ENCODE measurements at places on chromosomes 11 and 22.

DNA sequence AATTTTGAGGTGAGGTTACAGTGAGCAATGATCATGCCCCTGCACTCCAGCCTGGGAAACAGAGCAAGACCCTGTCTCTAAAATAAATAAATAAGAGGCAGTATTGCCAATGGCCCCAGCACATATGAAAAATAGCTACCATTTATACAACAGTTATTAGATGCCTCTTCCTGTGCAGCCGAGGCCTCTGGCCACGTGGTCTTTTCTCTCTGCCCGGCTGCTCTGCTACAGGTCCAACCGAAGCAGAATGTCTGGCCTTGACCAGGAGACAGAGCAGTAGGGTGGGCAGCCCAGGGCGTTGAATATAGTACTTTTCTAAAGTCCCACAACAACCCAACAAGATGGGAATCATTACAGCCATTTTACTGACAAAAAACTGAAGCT is 12.4 kb upstream of the OAF start:
- DNase-seq: no peak

- no peak for DNase-seq
These were observed 2.0 kb downstream of the SIPA1 start for GRCh38 chr11:65639623-65640482.

- no peak for DNase-seq
These were observed at the start of gene OR9I1 for GRCh38 chr11:58125469-58125868. Gene OR9I1, minus strand, starts transcription at chr11:58125530. Its CDS starts 6,086 bp downstream, at chr11:58119444.

- DNase-seq: no peak
These were observed 6.4 kb downstream of the FAM83F start for GRCh38 chr22:40001106-40001505.

DNA sequence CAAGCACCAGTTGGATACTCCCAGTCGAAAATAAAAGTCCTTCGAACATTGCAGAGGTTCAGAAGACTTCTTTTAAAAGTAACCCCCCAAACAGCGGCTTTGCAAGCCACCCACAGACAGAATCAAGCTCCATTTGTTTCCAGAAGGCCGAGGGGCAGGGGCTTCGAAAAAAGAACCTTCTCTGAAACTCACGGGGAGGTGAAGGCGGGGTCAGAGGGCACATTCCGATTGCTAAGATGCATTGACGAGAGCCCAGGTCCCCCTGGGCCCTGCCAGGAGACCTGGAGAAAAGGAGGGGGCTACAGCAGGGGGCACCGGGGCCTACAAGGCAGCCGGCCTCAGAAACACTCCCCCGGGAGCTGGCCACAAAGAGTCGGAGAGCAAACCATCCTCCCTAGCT is 306.8 kb downstream of the MN1 start:
- no peak for DNase-seq

- no peak for DNase-seq
These were observed 24.4 kb downstream of the DDI1 start for GRCh38 chr11:104060820-104061219.

- DNase-seq: no peak
These were observed 21.9 kb upstream of the LYVE1 start for GRCh38 chr11:10590218-10590915.

GRCh38 chr11:35624316-35624715 is 6.1 kb downstream of the FJX1 start:
- no peak for DNase-seq

- DNase-seq: no peak
These were observed 35.2 kb upstream of the RRM1 start for GRCh38 chr11:4059424-4059823.

- no peak for DNase-seq
These were observed 1.4 kb upstream of the RGL4 start for GRCh38 chr22:23689414-23689813.

- DNase-seq: no peak
These were observed 96.1 kb downstream of the GRAMD1B start for GRCh38 chr11:123526027-123526805.

- peak; percentile 14 for DNase-seq
These were observed 76.8 kb upstream of the RTL6 start for GRCh38 chr22:44574640-44575380.

- DNase-seq: no peak
These were observed 1.7 kb upstream of the MRTFA start for GRCh38 chr22:40638261-40638660.

DNA sequence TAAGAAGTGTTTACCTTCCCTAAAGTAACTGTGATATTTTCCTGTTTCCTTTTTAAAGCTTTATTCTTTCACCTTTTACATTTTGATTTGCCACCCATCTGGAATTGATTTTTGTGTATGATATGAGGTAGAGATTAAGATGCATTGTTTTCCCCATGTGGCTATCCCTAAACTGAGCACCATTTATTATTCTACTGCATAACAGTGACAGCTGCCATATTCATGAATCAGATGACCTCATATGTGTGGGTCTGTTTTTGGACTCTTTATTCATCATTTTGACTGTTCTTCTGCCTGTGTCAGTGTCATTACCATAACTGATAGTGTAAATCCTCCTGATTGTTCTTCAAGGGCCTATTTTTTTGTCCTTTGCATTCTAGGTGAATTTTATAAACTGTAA is 50.8 kb downstream of the HIPK3 start:
- DNase-seq: no peak

GRCh38 chr11:92224054-92224406 is 588 bp upstream of the FAT3 start:
- no peak for DNase-seq

Measured in left colon (tissue), 2 donors.